Umbilical cord (tissue), 2 donors: ENCODE measurements at places on chromosomes 11 and 22. TPM values are rescaled to one million over a fixed set of nuclear protein-coding genes. Genes with fewer than 3 reads are reported as not detected.

- DNase-seq = peak; percentile 5
Observed at GRCh38 chr11:43736502-43737200, 56.1 kb downstream of the HSD17B12 start.

MOGAT2 gene
- 1.9 TPM for total RNA-seq

- peak; percentile 89 for DNase-seq
Observed at GRCh38 chr22:24951942-24952836, at the start of gene KIAA1671. Gene KIAA1671 (plus strand): TSS chr22:24952716. CDS start chr22:25028000, 75,284 bp downstream.

DNA sequence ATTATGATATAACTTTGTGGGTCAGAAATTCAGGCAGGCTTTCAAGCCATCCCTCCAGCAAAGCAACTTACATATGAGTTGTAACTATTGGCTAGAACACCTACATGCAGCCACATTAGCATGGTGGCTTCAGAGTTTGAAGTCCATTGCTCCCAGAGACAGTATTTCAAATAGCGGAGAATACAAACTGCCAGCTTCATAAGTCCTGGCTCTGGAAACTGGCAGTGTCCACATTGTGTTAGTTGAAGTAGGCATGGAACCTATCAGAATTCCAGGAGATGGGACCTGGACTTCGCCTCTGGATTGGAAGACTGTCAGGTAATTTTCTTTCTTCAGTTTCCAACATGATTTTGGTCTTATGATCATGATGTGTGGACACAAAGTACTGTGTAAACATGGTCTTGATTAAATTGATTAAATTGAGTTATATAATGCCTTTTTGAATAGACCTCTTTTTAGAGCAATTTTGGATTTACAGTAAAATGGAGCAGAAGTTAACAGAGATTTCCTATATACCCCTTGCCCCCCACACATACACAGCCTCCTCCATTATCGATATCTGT is 209.9 kb upstream of the NAV2 start:
- no peak for DNase-seq

DNA sequence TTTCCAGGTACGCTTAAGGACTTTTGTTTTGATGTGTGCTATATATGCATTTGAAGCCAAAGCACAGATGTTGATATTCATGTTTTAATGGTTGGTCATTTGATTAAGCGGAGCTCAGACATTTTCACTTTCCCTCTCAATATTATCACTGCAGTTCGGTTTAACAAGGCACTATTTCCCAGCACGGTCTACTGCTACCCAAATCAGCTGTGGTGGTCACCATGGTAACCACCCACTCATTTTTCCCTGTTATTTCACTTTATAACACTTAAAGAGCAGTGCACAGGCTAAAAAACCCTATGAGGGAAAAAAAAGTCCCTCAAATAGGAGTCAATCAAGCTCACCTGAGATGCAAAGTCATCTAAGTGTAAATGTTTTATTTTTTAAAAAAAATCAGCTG is 439.6 kb upstream of the CCDC90B start:
- DNase-seq = peak; percentile 16

DNA sequence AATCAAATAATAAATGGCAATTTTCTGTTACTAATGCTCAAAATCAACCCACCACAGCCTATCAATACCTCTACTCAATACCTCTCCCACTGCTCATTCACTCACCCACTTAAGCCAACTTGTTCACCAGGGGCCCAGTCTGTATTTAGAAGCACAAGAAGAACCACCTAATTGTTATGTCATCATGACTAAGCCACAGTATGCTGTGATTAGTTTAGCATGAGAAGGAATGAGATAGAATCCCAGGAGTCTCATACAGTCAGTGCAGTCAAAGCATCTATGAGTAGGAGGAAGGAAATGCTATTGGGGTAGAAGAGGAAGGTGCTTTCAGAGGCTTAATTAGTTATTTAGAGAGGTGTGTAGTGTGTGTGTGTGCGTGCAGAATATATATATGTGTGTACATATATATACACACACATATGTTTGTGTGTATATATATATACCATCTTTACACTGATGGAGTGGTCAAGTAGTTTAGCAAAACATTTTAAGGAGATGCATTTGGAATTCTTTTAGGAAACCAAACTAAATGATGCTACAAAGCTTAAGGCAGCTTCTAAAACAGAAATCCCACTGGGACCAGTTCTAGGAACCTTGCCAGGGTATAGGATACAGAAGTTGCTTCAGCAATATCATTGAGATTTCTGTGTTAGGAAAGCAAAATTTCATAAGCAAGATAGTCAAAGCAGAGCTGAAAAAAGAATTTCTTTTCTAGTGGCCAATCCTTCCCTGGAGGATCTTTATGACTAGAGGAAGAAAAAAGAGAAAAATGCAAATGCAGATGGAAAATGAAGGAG is 27.5 kb downstream of the KCNA4 start:
- no peak for DNase-seq

PTS gene
- 60.7 TPM for total RNA-seq

DNA sequence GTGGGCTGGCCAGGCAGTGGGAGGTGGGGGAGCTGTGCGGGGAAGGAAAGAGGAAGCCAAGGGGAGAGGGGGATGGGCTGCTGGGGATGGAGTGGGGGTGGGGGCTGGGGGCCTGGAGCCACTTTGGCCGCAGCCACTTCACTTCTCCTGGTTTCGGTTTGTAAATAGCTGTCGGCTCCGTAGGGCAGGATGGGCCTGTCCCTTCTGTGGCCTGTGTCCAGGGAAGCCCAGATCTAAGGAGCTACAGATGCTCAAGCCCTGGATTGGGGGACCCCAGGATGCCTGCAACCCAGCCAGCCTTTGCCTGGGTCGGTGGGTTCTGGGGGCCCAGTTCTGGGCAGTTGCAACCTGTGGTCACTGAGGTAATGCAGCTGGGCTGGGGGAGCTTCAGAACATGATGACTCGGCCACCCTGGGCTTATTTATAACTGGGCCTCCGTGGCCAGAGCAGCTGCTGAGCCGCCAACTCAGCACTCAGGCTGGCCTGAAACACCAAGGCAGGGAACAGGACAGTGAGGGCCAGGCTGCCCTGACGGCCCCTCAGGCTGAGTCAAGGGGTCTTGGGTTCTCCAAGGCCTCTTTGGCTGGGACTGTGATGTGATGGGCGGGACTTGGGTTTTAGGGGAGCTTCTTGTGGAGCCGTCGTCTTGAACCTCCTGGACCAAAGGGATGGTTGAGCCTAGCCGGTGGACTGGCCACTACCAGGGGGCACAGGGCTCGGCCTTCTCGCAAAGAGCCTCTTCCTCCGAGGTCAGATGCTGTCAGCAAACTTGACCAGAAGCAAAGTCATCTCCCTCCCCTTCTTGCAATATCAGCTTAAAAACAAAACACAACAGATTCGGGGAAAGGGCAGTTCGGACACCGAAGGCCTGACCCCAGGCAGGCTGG is 15.0 kb upstream of the SLC39A13 start:
- DNase-seq = peak; percentile 58

DNA sequence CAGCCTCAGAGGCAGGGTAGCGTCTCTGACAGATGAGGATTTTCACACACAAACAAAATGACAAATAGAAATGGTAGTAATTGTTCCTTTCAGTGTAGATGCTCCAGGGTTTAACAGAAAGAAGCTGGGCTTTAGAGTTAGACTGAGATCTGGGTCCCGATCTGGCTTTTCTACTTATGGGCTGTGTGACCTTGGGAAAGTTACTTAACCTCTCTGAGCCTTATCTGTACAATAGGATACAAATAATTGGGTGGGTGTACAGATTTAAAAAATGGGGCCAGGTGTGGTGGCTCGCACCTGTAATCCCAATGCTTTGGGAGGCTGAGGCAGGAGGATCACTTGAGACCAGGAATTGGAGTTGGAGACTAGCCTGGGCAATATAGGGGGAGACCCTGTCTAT is 204.9 kb downstream of the CEP164 start:
- DNase-seq = no peak

ENDOD1 gene
- 51.0 TPM for total RNA-seq

DNA sequence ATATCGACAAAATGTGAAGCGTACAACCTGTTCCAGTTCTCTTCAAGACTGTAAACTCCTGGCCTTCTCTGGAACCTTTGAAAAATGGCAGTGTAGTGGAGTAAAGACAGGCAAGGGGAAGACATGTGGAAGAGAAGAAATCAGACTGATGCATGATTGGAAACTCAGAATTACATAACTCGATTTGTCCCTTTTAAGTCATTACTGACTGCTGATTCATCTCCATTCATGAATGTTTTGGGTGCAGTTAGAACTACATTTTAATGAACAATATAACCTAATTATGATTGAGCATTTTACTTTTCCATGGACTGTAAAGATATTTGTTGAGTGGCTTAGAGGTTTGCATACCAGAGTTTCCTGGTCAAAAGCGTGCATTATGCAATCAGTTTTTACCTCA is 32.9 kb downstream of the FAT3 start:
- no peak for DNase-seq

CABP4 gene
- total RNA-seq = 0.96 TPM

DNA sequence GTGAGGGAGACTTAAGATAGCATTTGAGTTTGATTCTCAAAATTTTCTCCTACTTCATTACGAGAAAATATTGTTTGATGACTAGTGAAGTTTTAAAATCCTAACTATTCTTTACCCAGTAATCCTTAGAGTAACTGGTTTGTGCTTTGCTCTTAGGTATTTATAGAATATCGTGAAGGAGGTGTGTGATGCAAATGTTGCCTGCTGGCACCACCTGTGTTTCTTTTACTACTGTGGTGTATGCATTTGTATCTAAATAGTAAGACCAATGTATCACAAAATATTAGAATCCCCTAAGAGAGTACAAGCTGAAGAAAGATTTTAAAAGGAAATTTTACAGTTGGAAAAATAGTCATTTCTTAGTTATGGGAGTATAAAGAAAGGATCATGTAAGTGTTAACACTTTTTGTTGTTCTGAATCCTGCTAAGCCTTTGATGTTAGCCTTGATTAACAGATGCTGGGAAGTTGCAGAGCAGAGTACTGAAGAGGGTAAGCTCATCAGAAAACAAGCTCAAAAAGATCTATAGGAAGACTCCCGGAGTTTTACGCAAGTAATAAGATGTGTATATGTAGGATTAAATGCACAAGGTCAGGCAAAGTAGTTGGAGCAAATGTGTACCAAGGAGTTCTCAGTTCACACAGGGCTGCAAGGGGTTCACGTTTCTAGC is 102.2 kb upstream of the SLC6A5 start:
- no peak for DNase-seq

APOBEC3H gene
- not detected for total RNA-seq

PKDREJ gene
- 2.4 TPM for total RNA-seq

TEX12 gene
- total RNA-seq = 3.1 TPM

RBMXL2 gene
- total RNA-seq = 1.4 TPM

GAL3ST3 gene
- 2.9 TPM for total RNA-seq

DUSP8 gene
- 2.4 TPM for total RNA-seq

- DNase-seq = no peak
Observed at GRCh38 chr11:124101737-124102136, 13.5 kb upstream of the VWA5A start.

DNA sequence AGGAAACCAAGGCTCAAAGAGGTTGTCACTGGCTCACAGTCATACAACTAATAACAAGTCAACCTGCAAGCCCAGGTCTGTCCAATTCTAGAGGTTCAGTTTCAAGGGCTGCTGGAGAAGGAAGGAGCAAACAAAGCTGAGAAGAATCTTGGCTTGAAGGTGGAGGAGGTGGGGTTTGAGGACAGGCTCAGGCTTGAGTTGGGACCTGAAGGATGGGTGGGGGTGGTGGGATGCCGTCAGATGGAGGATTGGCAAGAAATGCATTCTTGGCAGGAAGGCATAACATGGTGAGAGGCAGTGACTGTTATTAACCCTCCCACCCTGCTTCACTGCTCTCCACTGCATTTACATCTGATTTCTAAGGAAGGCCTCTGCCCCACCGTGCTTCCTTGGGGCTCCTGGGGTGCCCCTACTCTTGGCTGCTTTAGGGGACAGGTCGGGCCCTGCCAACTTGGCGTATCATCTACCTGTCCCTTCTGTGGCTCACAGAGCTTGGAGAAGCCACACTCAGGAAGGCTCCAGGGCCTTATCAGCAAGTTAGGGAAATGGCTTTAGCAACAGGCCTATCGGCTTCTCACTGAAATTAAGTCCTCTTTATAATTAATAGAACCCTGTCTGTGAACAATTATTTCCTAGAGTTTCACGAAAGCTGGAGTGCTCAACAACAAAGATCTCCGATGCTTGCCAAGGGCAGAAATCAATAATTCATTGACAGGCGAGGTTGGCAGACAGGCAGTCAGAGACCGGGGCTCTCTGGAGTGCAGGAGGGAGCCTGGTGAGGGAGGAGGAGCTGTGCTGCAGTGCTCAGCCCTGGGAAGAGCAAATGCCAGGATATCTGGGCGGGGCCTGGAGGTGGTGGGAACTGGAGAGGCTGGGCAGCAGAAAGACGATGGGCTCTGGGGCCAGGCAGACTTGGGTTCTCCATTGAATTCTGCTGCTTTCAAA is 84.9 kb upstream of the NARS2 start:
- no peak for DNase-seq

- no peak for DNase-seq
Observed at GRCh38 chr11:8202516-8203413, 33.9 kb upstream of the RIC3 start.

GRCh38 chr11:110728883-110729282 is 16.6 kb upstream of the ARHGAP20 start:
- DNase-seq = no peak

LMNTD2 gene
- 0.48 TPM for total RNA-seq

DNA sequence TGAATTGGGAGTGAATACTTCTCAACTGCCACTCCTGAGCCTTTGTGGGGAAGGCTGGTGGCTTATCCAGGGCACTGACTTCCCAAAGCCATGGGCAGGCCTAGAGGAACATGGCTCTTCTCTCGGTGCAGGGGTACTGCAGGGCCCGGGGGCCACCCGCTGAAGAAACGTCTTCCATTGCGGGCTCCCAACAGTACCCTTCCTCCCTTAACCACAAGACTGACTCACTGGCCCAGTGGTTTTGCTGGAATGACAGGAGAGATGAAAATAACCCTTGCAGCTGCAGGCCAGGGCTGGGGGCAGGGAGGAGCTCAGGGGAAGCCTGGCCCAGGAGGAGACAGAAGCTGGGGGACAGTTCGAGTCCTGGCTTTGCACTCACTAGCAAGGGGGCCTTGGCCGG is 13.5 kb downstream of the TXN2 start:
- no peak for DNase-seq

RELT gene
- 8.4 TPM for total RNA-seq

DNA sequence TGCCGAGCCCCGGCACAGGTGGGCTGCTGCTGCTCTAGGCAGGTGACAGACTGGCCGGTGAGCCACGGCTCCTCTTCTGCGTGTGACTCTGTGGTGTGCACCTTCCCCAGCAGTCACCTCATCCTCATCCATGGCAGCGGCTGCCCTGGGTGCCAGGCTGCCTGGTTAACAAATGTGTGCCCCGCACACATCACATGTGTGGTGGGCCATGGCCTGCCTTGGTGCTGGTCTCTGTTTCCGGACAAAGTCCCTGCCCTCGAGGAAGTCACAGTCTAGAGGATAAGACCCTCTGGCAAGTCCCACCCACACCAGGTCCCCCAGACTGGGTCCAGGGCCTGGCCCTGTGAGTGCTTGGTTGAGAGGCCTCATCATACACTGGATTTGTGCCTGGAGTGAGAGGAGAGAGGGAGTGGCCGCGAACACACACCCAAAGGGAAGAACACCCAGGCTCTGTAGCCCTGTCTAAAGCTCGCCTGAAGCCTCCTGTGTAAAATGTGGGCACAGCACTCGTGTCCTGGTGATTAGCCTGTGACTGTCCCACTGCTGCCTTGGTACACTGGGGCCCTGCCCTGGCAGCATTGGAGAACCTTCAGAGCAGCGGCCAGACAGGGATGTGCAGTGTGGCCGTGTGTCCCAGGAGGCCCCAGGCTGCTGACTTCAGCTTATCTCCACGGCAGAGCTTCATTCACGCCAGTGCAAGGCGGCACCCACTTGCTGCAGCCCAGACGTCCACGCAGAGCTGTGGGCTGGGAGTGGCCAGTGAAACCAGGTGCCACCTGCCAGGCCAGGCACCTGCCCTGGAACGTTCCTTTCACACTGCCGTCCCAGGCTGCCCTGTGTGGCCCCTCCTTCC is 269.9 kb downstream of the TBC1D22A start:
- peak; percentile 9 for DNase-seq

- no peak for DNase-seq
Observed at GRCh38 chr22:32395107-32395506, 16.9 kb downstream of the RTCB start.
